ENCODE measurements at places on chromosomes 1 and 21.

GRCh38 chr1:168751195-168751650 is 22.2 kb upstream of the DPT start:
- DNase-seq = no peak

DNA sequence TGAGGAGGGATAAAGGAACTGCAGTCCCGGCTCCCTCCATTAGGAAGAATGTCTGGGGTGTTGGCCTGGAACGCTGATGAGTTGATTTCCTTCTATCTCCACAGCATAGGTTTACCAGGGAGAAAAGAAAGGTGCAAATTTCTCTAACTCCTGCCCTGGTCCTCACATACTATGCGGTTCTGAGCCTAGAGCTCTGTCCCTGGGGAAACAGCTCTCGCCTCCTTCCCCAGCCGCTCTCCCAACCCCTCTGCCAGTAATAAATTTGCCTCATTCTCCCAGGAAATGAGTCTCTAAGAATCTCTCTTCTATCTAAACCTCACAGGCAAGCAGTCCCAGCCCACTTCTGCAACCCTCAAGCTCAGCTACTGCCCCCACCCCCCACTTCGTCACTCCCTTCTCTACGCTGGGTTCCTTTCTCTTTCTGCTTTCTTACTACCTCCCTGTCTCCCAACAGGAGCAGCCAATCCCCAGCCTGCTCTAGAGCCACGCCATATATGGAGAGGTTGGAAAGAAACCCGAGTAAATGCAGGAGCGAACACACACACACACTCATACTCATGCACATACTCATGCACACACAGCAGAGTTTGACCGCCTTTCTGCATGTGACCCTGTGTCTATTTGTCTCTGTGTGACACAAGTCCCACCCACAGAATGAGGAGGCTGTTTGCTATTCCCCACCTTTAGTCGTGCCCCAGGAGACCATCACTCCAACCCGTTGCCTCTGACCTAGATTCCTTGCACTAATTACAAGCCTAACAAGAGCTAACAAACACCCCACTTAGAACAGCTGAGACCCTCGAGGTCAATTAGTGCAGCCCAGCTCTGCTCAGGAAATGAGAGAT is 13.4 kb downstream of the PLEKHO1 start:
- peak; percentile 99 for DNase-seq

DNA sequence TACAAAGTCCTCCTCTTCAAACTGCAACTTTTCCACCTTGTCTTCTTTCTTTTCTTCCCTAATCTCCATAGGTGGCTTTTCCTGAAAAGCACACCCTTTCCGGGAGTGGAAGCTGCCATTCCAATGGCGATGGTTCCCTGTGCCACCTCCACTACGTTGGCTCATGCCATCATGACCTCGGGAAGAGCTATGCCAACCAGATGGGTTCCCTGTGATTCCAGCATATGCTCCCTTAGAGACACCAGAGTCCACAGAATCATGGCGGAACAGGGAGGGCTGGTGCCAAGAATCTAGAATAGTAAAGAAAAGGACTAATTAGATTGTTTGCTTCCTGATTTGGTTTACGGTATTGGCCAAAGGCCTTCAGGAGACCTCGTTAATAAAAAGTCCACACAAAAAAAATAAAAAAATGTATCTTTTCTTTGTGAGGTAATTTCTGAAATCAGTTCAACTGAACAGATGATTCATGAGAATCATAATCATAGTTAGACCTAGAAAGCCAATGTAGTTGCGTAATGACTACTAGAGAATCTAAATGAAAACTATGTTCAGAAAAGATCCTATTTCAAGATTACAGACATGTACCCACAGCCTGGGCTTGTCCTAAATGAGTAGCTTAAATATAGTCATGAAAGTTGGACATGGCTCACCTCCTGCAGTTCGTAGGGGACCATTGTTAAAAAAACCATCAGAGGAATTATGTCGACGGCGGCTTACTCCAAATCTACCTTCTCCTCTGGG is 30.9 kb upstream of the CCDC17 start:
- peak; percentile 35 for DNase-seq

DNA sequence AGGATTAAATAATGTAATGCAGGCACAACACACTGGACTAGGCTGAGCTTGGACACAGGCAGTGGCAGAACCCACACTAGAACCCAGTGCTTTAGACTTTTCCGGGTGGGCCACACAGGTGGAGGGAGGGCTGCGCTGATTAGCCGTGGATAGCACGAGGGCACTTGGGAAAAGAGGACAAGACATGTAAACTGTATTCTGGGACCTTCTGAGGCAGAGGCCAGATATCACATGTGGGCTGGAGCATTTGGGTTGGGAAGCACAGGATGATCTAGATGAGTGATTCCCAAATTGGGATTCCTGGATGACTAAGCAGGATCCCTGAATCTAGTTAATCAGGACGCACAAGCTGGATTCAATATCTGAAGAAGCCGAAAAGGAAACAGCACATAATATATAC is 20.3 kb upstream of the A3GALT2 start:
- DNase-seq = no peak

DNA sequence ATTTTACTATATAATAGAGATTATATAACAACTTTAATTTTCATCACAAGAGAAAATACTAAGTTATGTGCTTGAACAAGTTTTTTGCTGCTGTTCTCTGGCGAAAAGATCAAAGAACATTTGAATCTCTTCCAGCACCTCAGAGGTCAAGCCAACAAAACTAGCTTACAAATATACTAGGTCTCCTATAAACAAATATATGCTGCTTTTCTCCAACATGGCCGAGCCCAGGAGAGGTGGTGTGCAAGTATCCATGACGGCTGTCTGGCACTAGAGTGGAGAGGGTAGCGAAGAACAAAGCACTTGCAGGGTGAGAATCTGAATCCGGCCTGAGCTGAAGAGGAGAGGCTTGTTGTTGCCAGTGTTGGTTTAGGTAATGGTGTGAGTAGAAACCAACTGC is 7.5 kb upstream of the FMO3 start:
- DNase-seq = no peak

- DNase-seq = peak; percentile 26
Observed at GRCh38 chr1:53198241-53198651, 1.6 kb downstream of the CPT2 start.

GRCh38 chr1:218165701-218166114 is 119.4 kb upstream of the RRP15 start:
- no peak for DNase-seq

GRCh38 chr21:29775462-29775861 is 164.3 kb downstream of the GRIK1 start:
- DNase-seq = no peak

DNA sequence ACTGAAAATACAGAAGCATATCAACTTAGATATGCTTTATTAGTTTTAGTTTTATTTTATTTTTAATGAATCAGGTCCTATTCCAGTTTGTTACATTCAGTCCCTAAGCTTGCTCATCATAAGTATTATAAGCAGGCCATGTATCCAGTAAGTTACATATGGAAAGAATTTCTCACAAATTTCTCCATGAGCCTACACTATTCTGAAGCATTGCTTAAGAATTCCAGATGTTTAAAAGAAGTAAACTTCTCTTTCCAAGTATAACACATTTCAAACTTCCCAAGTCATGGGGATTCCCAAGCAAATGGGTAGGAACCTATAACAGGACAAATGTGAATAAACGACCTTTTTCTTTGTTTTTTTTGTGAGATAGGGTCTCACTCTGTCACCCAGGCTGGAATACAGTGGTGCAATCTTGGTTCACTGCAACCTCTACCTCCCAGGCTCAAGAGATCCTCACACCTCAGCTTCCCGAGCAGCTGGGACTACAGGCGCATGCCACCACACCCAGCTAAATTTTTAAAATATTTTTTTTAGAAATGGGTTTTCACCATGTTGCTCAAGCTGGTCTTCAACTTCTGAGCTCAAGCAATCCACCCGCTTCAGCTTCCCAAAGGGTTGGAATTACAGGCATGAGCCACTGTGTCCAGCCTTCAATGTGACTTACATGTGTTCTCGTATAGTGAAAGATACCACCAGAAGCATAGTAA is 39.0 kb downstream of the ST7L start:
- DNase-seq = no peak

DNA sequence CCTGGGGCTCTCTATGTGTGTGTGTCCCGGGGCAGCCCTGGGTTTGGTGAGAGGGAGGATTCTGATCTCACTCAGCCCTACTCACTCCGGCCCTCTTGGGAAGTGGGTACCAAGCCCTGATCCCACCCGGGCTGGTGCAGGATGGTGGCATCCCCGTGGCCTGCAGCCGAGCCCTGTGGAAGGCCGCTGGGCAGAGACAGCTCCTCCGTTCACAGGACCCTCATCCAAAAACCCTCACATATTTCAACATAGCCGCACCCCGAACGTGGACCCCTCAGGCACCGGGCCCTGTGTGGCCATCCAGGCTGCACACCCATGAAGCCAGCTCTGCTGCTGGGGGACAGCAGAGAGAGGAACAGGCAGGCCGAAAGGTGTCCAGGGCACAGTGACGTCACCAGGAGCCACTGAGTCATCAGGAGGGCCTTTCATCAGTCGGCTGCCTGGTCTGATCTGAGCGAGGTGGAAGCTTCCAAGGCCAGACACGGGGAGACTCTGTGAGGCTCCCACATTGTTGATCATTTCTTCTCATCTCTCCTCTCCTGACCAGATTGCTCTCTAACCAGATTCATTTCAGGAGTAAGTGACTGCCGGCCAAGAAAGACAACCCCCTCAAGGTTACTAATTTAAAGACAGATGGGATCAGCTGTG is 16.2 kb upstream of the GPR157 start:
- peak; percentile 50 for DNase-seq

DNA sequence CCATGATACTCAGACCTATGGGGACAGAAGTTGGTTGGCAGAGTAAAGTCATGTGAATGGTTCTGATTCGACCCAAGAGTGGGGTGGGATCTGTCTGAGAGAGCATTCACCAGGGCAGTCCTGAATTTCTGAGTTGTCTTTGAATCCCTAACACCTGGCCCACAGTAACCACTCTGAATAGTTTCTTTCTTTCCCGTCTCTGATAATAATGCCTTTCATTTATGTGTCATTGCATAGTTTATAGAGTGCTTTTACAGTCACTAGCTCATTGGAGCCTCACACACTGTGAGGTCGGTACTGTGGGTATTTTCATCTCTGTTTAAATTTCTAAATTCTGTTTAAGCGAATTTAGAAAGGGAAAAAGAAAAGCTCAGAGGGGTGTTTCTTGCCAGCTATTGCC is 147.1 kb downstream of the C1orf21 start:
- DNase-seq = no peak

GRCh38 chr21:31358158-31358557 is 14.1 kb upstream of the TIAM1 start:
- DNase-seq = no peak

DNA sequence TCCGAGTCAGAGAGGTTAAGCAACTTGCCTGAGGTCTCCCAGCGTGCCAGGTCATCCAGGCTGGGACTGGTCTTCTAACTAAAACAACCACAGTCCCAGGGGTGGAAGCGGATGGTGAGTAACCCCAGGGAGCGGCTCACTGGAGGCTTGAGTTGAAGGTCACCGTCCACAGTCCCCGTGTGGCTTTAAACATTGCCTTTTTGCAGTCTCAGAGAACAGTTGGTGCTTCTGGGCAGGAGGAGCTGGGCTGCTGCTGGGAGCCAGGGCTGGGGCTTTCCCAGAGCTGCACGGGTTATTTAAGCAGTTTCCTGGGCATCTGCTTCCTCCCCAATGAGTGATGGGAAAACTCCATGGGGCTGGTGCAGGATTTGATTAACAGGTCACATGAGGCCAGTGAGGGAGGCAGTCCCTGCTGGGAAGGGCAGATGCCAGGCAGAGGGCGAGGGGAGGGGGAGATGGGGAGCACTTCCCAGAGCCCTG is 12.3 kb downstream of the ARHGEF10L start:
- DNase-seq = peak; percentile 49

DNA sequence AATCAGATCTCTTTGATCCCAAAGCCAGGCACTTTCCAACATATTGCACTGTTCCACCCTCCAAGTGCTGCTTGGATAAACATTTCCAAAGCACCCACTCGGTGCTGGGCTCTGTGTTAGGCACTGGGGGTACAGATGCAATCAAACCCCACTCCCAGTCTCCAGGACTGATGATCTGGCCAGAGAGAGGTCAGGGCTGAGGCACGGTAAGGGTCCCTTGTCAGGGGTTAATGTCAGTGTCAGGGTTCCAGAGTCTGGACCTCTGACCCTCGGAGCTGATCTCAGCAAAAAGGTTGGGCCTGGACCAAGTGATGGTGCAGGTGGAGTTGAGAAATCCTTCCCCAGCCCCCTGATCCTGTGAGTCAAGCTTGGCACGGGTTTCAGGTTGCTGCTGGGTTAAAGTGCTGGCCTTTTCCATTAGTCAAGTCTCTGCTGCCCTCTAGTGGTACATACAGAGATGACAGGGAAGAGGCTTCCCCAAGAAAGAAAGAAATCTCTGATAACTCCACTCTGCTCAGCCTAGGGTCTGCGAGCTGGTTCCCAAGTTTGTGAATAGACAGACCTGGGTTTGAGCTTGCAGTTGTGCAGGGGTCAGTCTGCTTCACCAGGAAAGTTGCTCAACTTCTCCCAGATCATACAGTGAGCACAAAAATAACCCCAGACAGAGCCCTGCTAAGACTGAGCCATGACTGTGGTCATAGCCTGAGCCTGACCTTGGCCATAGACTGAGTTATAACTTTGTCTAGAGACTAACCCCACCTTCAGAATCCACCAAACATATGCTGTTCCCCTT is 74.6 kb downstream of the DMRTA2 start:
- DNase-seq = peak; percentile 86

- no peak for DNase-seq
Observed at GRCh38 chr1:172488393-172488792, 44.5 kb upstream of the PIGC start.

- no peak for DNase-seq
Observed at GRCh38 chr1:30253807-30254440, 469.5 kb downstream of the MATN1 start.

GRCh38 chr1:98048244-98048643 is 127.4 kb upstream of the DPYD start:
- peak; percentile 93 for DNase-seq

- no peak for DNase-seq
Observed at GRCh38 chr1:56527548-56528302, 51.6 kb downstream of the PLPP3 start.

GRCh38 chr1:89938171-89939055 is 56.5 kb upstream of the ZNF326 start:
- DNase-seq = peak; percentile 49

GRCh38 chr1:24888971-24889676 is 41.0 kb downstream of the RUNX3 start:
- peak; percentile 36 for DNase-seq

DNA sequence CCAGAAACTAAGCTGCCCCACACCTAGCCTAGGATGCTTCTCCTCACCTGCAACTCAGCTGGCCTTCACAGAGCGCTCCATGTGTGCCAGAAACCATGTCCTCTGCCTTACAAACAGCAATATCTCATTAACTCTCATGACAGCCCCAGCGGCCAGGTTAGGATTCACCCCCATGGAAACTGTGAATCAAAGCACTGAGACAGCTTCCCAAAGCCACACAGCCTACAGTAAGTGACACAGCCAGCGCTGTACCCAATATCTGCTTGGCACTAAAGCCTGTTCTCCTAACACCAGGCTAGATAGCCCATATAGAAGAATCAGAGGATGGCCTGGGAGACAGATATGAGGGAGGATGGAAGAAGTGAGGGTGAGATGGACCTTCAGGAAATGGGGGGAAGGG is 13.5 kb downstream of the KCNN3 start:
- DNase-seq = no peak
